ENCODE measurements at places on chromosomes 7 and 10.

GRCh38 chr10:22527520-22527919 lies 182.2 kb downstream of the SPAG6 start:
- DNase-seq = no peak

GRCh38 chr10:572696-573095 lies 116.8 kb downstream of the DIP2C start:
- no peak for DNase-seq

GRCh38 chr7:46625032-46625431 lies 704.0 kb upstream of the IGFBP3 start:
- no peak for DNase-seq

GRCh38 chr7:152403726-152404125 lies 32.1 kb downstream of the KMT2C start:
- DNase-seq = no peak

GRCh38 chr7:138455609-138456008 lies 4.5 kb upstream of the TRIM24 start:
- no peak for DNase-seq

GRCh38 chr10:11023009-11023953 lies 5.6 kb downstream of the CELF2 start:
- DNase-seq = no peak

DNA sequence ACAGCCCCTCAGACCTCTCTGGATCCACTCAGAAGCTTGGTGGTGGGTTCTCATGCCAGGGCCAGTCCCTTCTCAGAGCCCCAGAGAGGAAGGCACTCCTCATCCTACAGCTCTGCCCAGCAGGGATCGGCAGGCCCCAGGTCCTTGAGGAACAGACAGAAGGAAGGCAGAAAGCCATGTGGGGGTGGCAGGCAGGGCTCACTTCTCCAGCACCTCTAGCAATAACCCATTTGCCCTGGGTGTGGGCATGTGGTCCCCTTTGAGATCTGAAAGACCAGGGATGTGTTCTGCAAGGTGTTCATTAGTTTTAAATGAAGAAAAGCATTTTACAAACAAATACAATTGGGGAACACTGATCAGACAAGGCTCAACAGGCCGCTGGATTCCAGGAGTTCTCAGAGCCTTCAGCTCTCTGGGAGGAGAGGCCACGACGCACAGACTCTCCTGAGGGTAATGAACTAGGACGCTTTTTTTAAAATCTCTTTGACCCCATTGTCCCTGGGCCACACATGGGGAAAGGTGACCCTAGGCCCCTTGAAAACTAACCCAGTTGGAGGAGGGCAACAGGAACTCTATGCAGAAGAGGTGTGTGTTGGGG lies 40.6 kb downstream of the LDB3 start:
- DNase-seq = no peak

DNA sequence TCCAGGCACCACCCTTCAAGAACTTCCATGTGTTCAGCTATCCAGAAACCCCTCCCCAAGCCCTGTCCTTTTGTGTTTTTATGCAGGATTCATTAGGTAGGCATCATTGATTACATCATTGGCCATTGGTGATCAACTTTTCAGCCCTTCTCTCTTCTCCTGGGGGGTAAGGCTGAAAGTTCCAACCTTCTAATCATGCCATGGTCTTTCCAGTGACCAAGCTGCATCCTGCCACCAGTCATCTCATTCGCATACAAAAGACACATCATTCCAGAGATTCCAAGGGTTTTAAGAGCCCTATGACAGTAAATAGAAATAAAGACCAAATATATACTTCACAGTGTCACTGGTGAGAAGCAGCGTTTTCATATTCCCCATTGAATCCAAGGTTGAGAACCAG lies 48.2 kb downstream of the DNAJC12 start:
- DNase-seq = no peak

DNA sequence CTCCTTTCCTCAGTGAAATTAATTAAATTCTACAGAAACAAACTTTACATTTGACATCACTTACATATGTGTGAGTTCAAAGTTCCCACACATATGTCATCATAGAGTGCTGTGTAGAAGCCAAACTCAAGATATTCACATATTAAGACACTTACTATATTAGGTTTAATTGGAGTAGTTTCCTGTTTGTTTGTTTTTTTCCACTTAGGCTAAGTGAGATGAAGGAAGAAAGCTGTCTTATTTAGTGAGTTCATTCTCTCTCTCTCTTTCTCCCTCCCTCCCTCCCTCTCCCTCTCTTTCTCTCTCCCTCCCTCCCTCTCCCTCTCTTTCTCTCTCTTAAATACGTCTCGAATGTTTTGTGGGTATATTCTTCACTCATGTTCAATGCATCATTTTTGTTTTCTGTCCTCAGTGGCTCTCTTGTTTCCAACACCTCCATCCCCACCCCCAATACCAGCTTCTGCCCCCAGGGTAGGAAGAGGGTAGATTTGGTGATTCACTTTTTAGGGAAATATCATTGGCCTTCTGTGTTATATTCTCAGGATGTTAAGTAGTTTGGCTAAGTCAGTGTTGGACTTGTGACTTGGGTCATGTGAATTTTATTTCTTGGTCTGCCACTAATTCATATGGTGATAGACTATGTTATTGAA lies 262.0 kb downstream of the FRMD4A start:
- no peak for DNase-seq

- DNase-seq = peak; percentile 86
These were observed 54.3 kb upstream of the AKR1E2 start for GRCh38 chr10:4771554-4772201.

GRCh38 chr7:106031300-106032035 lies 68.4 kb downstream of the CDHR3 start:
- DNase-seq = no peak

DNA sequence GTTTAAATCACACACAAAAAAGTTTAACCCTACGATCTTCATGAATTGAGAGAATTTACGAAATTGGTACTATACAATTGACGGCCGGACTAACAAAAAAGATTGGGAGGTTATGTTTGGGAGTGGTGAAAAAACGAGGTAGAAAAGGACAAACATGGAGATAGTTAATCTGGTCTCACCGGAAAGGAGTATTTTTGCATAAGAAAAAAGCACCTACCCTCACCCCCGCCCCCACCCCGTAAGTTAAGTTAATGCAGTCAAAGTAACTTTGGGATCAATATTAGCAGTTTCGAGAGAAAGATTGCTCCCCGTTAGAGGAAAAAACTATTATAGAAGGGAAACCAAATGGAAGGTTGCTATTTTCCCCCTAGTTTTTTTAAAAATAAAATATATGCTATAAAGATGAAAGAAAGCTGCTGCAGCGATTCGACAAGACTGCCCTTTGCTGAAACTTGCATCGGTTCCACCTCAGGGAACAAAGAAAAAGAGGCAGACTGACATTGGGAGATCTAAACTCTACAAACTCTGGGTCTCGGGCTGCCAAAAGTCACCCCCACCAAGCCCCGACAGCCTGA lies 3.5 kb downstream of the SP8 start:
- peak; percentile 3 for DNase-seq

DNA sequence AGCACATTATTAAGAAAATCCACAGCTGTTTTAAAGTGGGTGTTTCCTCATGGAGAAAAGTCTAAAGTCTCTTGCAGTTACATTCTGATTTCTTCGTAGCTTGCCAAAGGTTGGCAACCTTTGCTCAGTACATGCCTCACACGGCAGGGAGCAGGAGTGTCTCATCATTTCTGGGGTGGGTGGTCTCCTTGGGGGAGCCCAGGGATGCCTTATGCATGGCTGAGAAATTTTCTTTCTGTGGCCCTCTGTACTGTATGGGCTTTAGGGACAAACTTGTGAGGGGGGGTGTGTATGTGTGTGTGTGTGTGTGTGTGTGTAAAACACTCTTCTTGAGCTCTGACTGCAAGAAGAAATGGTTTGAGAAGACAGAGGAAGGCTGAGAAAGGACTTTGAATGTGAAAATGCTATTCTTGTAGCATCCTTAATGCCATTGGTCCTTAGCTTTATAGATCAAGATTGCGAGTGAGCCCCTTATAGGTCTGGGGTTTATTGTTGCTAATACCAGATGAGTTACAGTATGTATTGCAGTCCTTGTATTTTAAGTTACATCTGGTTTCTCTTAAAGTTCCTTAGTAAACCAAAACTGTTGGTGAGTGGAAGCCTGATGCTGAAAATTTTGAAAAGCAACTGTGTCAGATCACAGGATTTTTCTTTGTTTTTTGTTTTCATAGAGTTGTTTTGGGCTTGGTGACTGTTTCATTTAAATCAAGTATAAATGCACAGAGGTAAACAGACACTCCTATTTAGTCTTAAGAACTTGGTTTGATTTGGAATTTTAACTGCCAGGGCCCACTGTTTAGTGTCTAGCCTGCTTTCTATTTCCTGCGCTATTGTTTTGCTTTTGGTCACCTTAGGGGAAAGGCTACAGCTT lies 242.0 kb downstream of the BICC1 start:
- DNase-seq = peak; percentile 62

- DNase-seq = no peak
These were observed 385.0 kb downstream of the NXPH1 start for GRCh38 chr7:8818406-8818805.

- DNase-seq = no peak
These were observed 98.7 kb upstream of the PPIF start for GRCh38 chr10:79248341-79249185.

DNA sequence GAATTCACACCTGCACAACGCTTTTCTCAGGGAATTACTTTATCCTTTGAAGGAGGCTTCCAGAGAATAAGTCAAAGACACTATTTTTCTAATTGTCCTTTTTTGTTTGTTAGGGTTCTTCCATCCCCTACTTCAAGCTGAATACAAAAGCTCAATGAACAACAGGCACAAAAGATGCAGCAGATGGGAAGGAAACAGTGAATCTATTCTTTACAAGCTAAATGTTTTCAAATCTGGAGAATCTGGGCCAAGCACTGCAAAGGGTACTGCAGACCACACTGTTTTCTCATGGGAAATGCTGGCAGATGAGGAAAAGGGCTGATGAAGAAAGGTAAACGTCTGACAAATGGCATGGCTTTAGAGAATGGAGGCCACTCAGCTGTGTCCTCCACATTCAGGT lies 18.5 kb downstream of the LIPA start:
- no peak for DNase-seq

DNA sequence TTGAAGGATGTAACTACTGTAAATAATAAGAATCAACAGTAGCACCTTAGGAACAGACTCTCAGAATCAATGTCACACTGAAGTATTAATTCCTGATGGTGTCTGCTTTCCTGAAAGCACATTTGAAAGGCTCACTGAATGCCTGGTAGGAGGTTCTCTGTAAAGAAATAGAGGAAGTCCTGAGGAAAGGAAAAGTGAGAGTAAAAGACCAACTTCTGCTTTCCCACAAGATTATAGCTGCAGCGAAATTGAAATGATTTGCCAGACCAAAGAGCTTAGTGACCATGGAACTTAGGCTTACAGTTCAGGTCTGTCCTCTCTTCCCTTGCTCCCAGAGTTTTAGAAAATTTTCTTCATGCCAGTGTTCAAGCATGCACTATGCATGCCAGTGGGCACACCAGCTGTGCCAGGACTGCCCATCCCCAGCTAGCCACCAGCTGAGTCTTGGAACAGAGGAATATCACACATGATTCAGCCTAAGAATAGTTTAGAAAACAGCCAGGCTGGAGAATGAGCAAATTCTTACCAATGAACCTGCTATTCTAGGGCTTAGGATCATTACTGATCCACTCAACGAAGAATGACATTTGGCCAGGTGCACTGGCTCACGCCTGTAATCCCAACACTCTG lies 123.2 kb downstream of the HERPUD2 start:
- no peak for DNase-seq

GRCh38 chr10:28095791-28096378 lies 97.0 kb upstream of the ODAD2 start:
- no peak for DNase-seq

- DNase-seq = no peak
These were observed 86.9 kb upstream of the MTPN start for GRCh38 chr7:136064081-136064480.

- no peak for DNase-seq
These were observed 329.9 kb upstream of the CELF2 start for GRCh38 chr10:10687751-10688150.

- no peak for DNase-seq
These were observed 77.5 kb upstream of the NPVF start for GRCh38 chr7:25305831-25306230.

- DNase-seq = no peak
These were observed 76.8 kb upstream of the APBB1IP start for GRCh38 chr10:26361351-26361750.

DNA sequence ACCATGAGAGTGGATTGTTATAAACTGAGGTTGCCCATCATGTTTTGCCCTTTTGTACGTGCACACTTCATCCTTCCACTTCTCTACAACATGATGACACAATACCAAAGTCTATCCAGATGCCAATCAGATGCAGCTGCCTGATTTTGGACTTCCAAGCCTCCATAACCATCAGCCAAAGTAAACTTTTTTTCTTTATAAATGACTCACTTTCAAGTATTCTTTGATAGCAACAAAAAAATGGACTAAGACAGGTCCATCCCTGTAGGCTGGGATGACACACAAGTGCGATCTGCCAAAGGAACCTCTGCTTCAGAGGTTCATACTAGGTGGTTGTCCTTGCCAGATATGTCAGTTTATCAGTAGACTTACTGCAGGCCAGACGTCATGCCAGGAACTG lies 320.2 kb upstream of the FZD1 start:
- DNase-seq = peak; percentile 16

DNA sequence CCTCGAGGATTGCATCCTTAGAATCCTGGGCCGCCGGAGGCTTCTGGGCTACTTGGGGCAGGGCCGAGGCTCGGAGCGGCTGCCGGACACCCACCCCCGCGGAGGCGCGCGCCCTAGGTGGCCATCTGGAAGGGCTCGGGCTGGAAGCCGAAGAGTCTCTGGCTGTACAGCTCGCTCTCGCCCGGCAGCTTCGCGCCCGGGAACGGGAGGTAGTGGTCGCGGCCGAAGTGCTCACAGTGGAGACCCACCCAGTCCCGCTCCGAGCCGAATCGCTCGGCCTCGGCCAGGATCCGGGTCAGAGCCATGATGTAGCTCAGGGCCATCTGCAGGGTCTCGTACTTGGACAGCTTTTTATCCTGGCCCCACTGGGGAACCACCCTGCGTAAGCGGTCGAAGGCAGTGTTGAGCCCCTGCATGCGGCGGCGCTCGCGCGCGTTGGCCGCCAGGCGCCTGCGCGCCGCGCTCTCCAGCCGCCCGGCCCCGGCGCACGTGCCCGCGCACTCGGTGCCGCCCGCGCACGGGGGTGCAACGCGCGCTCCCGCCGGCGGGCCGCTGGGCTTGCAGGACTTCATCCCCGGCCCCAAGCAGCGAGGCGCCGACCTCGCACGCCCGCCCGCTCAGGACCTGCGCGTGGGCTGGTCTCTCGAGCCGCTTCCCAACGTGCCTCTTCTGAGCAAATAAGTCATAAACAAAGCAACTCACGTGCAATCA lies 652 bp downstream of the ATOH7 start:
- peak; percentile 70 for DNase-seq

- no peak for DNase-seq
These were observed 98.1 kb downstream of the PTPN20 start for GRCh38 chr10:47009215-47009838.

- no peak for DNase-seq
These were observed 35.2 kb upstream of the ITPRID1 start for GRCh38 chr7:31478721-31479120.

- DNase-seq = no peak
These were observed 39.5 kb downstream of the CRHR2 start for GRCh38 chr7:30642789-30643188.

GRCh38 chr7:99748846-99749579 lies 14.0 kb upstream of the CYP3A7 start:
- DNase-seq = peak; percentile 4

GRCh38 chr7:116340943-116341907 lies 130.9 kb downstream of the TES start:
- no peak for DNase-seq

Measured in foreskin fibroblast (primary cell).